Right hindlimb (tissue), 1 donor: ENCODE measurements at places on chromosomes 12 and 14.

GRCh38 chr12:120220838-120221575 lies 20.1 kb upstream of the RPLP0 start:
- no peak for DNase-seq

- DNase-seq: no peak
Measured at GRCh38 chr14:79730953-79731352, 480.4 kb downstream of the DIO2 start.

DNA sequence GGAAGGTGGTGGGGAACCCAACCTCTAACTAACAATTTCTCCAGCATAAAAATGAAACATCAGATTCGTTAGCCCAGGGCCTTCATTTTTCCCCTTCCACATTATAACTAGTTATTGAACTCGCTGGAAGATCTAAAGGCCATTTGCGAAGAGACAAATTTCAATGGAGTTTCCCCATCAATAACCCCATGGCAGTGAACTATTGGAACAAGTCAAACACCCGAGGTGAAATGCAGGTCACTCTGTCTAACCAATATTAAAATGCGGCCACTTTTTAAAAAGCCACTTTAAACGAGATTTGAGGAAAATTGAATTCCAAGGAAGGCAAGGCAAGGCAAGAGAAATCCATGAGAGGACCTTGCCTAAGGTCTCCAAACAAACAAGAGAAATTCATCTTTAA lies 4.5 kb upstream of the HOXC4 start:
- no peak for DNase-seq

DNA sequence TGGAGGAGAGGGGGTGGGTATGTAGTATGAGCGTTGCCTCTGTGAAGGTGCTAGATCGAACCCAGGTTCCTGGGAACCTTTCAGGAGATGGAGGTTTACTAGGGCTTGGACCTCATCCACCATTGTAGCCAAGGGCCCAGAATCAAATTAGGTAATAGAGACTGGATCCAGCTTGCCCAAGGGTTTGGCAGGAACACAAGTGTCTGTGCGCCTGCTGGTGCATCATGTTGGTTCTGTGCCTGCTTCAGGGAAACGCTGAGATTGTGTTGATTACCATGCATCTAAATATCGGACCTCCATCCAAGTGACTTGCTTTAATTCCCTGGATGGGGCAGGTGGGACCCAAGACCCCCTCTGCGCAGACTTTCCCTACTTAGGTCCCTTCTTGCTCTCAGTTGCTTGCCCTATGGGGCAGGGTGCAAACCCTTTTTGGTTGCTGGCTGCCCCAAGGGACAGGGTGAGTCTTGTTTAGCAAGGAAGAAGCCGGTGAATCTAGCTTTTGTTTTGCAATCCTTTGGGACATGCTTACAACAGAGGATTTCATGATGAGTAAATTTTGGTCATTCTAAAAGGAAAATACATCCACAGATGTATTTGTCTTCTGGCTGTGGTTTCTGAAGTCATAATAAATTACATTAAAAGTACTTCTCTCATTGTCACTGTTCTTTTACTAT lies 189.8 kb upstream of the PRICKLE1 start:
- DNase-seq: no peak

GRCh38 chr14:23168246-23168645 lies 15.2 kb downstream of the SLC7A8 start:
- DNase-seq: peak; percentile 37

DNA sequence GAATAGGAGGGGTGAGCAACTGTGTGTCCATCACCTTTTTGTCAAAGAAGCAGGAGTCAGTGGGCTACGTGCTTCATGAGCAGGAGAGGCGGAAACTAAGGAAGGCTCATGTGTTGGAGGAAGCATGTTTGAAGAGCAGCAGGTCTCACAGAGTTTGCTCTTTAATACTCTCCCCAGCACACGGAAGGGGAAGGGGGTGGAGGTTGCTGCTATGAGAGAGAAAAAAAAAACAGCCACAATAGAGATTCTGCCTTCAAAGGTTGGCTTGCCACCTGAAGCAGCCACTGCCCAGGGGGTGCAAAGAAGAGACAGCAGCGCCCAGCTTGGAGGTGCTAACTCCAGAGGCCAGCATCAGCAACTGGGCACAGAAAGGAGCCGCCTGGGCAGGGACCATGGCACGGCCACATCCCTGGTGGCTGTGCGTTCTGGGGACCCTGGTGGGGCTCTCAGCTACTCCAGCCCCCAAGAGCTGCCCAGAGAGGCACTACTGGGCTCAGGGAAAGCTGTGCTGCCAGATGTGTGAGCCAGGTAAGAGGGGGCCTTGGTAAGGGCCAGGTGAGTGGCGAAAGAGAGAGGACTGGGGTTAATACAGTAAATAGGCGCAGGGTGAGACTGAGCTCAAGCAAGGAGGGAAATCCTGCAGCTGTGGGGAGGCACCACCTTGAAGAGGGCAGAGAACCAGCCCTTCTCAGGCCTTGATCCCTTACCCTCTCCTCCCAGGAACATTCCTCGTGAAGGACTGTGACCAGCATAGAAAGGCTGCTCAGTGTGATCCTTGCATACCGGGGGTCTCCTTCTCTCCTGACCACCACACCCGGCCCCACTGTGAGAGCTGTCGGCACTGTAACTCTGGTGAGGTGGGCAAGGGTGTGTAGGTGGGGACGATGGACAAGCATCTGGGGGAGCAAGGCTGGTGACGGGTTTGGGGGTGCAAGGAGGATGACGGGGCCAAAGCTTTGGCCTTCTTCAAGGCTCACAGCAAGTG lies at the start of gene CD27:
TSS of gene CD27 (plus strand) at position 252 of the 985 bp plus-strand sequence. CDS start at position 393, 141 bp downstream.
- DNase-seq: no peak

DNA sequence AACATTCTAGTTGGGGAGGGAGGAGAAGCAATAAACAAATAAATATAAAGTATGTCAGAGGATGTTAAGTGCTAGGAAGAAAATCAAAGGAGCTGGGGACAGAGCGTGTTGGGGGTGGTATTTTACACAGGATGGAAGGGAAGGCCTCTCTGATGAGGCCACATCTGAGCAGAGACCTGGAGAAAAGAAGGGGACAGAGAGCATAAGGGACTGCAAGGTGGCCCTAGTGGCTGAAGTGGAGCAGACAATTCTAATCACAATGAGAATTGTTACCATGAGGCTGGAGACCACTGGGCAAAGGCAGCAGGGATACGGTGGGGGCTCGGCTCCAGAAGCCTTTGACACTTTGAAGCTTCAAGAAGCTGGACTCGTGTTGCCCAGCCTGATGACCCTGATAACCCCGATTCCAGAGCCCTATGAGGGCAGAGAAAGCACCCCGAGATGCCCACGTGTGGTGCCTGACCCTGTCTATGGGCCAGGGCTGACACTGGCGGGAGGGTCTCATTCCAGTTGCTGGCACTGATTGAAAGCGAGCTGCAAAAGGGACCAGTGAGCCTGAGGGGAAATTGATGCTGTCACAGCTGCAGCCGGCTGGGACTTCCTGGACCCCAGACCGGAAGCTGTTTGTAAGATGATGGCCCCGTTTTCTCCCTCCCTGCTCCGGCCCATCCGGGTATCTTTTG lies 169.1 kb downstream of the RBM19 start:
- no peak for DNase-seq

GRCh38 chr12:122523846-122524718 lies 2.7 kb downstream of the RSRC2 start:
- no peak for DNase-seq

DNA sequence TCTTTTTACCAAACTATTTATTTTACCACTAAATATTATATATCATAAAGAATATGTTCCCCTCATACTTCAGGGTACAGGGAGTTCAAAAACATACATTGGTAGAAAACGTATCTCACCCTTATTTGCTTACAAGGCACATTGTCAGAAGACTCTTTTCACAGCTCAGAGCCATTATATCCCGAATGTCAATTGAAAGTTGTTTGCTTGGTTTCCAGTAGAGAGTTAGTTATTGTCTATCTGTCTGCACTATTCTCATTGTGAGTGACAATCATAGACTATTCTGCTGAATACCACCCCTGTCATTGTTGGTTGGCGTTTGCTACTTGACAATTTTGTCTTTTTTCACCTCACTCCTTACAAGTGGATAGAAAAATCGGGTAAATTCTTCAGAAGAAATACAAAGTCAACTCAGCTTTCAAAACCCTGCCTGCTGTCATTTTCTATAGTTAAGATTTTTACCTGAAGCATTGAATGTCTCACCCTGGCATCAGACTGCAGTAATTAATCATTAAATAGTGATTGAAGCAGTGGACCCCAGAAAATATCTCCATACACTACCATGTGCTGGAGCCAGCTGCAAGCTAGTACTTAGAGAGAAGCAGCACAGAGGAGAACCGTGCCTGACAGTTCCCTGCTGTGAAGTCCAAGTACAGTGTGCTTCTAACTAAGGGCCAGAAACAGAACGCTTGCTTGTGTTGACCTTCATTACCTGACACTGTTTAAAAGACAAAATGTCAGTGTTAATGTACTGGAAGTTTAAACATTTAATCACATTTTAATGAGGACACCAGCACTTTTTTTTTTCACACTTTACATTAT lies 510.6 kb downstream of the RERGL start:
- DNase-seq: no peak
